Sciatic nerve (tissue), 2 donors: ENCODE measurements at places on chromosomes 11 and 22. TPM values are rescaled to one million over a fixed set of nuclear protein-coding genes. Genes with fewer than 3 reads are reported as not detected.

The C22orf42 gene
- not detected for total RNA-seq

The ANKK1 gene
- total RNA-seq: 0.98 TPM

The ANO5 gene
- 1.2 TPM for total RNA-seq

The C11orf86 gene
- not detected for total RNA-seq

The RCE1 gene
- total RNA-seq: 16.6 TPM

The HBG1 gene
- total RNA-seq: 5.3 TPM

The GAL gene
- not detected for total RNA-seq

The MOGAT2 gene
- total RNA-seq: 0.18 TPM

The BTBD18 gene
- not detected for total RNA-seq

The APOBEC3H gene
- total RNA-seq: 1.1 TPM

The MUC5AC gene
- 0.27 TPM for total RNA-seq

The TSPAN32 gene
- 7.3 TPM for total RNA-seq

The SYTL2 gene
- total RNA-seq: 24.6 TPM

The KCNJ11 gene
- 6.6 TPM for total RNA-seq

GRCh38 chr11:4181782-4182721, 87.5 kb downstream of the RRM1 start:
- DNase-seq: no peak

DNA sequence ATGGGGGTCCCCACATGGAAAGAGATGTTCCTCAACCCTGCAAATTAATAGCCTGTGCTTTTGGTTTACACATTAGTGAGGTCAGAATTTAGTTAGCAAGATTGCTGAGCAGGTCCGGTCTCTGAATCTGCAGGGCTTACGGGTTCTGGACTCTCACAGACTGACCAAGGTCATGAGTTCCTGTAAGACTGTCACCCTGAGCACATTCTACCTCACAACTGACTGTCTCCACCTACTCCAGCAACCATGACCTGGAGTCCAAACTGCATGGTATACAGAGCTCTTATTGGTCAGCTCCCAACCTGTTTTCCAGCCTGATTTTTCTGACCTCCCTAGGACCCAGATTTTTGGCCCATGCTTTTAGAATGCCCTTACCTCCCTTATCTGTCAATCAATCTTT, 28.2 kb downstream of the DKK3 start:
- DNase-seq: no peak

DNA sequence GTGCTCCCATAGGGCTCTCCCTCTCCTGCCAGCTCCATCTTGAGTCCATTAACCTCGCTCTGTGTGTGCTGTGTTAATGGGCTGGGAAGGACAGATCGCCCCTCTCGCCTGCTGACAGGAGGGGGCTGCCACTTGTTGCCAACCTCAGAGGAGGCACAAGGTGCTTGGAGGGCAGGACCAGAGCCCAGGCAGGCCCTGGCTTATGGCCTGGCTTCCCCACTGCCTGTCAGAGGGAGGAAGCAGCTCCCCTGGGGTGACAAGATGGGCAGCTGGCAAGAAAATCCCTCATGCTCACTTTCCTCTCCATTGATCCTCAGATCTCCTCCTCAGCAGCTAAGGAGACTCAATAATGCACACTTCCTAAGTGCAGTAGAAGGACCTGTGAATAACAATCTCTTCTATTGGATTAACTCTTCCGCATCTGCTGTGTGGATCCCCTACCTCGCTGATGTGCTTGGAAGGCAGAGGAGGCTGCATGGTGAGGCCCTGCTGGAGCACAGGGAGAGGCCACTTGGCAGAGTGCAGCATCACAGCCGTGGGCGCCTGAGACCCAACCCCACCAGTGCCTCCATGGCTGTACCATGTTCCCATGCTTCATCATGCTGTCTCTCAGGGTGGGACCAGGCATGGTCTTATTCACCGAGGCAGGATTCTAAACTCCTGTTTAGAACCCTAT, 70.3 kb downstream of the TRIM29 start:
- DNase-seq: no peak

DNA sequence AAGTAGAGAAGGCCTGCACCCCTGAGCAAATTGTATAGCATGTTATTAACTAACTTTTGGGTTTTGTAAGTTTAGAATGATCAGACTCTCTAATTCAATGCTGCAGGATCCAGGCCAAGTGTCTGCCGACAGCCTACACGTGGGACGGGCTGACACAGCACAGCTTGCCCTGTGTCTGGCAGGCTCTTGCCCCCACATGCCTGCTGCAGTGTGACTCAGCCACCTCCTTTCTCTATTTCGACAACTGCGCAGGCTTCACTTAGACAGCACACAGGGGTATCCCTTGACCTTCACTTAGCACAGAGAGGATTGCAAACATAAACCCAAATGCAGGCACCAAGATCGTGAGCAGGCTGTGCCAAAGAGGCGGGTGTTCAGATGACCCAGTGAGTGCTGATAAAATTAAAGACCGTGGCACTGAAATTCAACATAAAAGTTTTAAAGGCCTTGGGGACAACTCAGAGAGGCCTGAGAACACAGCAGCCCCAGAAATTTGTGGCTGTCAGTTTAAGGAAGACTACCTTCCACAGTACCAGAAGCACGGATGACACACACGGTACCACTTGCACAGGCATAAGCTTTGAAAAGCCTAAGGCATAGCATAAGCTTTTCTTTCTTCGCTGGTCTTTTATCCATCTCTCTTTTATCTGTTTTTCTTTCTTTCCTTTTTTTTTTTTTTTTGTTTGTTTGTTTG, 37.8 kb downstream of the SCN3B start:
- DNase-seq: no peak

DNA sequence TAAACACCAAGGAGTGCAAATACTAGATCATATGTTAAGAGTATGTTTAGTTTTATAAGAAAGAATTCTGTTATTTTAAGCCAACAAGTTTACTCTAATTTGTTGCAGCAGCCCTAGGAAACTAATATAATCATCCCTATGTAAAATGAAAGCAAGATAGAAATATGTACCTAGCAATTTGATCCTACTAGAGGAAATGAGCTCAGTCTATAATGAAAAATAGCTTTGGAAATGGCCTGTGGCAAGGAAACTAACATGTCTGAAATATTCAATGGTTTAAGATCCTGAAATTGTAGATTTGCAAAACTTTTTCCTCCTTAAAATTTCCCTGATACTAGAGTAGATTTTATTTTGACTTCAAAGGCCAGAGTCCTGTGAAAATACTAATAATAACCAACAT, 112.7 kb upstream of the SLC5A12 start:
- no peak for DNase-seq

- DNase-seq: no peak
These were observed 142.2 kb downstream of the HIPK3 start for GRCh38 chr11:33399421-33399820.

DNA sequence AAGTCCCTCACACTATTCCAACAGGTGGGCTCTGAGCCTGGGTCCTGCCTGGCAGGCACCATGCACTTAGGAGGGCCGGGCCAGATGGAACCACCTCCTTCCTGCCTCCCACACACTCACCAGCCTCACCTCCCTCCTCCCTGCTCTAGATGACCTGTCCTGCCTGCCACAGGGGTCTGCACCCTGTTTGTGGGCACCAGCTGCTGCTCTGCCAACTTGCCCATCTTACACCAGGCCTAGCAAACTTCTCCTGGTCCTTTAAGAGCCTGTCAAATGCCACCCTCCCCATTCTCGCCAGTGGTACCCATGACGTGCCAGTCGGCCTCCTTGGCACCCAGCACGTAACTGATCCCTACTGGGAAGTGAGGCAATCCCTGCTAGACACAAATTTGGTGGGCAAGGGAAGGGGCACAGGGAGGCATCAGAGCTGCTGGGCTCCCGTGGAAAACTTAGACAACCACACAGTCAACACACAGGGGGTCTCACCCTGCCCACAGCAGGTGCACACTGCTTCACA, 3.1 kb downstream of the MOB2 start:
- DNase-seq: no peak

DNA sequence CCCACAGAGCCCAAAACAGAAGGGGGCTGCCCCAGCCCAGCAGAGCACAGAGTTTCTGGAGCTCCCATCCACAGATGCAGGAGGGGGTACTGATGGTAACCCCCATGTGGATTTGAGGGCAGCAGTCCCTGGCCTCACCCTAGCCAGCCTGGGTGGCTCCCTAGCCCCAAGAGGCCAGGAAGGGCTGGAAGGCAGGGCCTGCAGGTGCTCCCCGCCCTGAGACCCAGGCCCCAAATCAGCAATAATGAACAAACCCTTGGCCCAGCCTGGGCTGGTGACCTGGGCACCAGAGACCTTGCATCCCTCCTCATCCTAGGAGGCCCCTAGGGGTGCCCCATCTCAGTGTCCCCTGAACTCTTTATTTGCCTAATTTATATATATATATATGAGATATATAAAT, 61.6 kb downstream of the MORC2 start:
- no peak for DNase-seq

- no peak for DNase-seq
These were observed 19.2 kb upstream of the ADSL start for GRCh38 chr22:40326905-40327735.

DNA sequence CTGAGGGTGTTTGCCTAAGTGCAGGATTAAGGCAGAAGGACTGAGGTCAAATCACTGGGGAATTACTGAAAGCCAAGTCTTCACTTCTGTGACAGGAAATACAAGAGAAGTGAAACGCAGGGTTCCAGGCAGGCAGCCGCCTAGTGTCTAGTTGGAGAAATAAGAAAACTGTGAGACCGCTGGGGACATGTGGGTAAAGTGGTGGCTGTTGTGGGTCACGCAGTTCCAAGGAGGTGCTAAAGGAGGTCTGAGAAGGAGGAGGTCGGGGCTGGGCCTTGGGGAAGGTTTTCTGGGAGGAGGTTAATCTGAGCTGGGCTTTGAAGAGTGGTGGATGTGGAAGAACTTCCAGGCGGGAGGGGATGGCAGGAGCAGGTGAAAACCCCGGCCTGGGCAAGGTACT, 11.2 kb downstream of the MCM5 start:
- DNase-seq: no peak

DNA sequence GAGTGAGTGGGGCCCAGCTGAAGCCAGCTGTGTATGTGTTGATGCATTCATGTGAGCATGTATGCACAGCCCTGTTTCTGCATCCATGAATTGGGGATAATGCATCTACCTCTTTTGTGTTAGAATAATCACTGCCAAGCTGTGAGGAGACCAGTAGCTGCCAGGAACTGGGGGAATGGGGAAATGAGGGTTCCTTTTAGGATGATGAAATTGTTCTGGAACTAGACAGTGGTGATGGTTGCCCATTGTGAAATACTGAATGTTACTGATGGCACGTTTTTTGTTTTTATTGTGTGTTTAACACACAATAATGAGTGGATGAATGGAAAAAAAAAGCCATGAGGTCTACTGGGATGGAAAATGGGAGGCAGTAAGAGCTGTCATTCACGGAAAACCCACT, 45.3 kb upstream of the WNT11 start:
- DNase-seq: no peak

DNA sequence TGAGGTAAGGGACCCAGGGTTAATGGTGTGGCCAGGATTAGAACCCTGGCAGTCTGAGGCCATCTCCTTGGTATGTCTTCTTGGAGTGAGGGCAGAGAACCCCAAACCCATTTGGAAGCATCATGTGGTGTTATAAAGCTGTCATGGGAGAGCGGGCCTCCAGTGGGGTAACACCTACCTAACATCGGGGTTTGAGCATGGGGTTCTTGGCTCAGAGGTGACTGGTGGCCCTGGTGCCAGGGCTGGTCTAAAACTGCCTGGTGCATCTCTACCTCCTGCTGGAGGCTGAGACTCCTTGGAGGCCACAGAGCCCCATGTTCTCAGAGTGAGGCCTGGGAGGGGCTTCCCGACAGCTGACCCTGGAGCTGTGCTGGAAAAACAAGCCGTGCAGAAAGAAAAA, 4.5 kb downstream of the PRDM11 start:
- no peak for DNase-seq

GRCh38 chr11:88340366-88340935, 2.9 kb upstream of the CTSC start:
- no peak for DNase-seq

- DNase-seq: no peak
These were observed 22.2 kb upstream of the UBASH3B start for GRCh38 chr11:122633219-122633829.

GRCh38 chr11:93493252-93493897, 49.8 kb downstream of the SMCO4 start:
- DNase-seq: no peak

DNA sequence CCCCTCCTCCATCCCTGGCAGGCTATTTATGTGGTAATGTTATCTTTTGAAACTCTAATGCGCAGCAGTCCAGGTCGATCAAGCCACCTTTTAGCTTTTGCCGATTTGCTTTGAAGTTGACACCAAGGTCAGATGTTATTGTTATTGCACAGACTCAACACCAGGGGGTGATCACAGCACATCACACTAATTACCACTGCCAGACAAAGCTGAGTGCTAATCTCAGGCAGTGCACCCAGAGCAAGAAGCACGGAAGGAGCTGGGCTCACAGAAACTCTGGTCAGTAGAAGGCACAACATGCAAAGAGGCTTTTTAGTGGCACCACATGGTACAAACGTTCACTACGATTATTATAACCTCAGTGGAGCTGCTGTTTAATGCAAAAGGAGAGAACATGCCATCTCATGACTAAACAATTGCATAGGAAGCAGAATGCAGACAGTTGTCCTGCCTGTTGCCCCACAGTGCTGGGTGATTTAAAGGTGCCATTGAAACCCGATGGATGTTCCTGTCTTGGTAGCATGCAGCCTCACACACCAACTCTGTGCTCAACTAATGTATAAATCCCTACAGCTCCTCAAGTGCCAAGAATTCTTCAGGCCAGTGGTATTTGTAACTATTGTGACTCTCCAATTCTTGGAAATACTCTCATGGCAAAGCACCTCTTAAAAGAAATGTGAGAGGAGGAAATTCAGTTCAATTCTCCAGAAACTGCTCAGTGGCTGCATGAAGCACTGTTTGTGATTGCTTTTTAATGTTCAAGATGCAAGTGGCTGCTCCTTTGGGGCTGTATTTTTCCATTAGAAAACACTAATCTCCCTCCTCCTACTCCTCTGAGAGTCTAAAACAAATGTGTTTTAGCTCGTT, 353.9 kb upstream of the DDI1 start:
- DNase-seq: peak; percentile 71

DNA sequence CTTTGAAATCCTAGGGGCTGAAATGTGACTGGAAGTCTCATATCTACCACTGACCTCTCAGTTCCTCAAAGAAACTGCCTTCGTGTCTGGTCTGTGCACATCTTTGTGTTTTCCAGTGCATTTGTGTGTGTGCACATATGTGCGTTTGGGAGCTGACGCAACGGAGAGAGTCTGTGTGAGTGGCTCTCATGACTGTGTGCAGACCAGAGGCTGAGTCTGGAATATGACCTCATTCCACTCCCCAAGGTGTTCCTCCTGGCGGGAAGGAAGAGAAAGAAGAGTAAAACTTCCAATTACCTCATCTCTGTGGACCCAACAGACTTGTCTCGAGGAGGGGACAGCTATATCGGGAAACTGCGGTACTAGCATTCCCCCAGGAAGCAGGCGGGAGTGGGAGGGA, 16.5 kb downstream of the TUB start:
- DNase-seq: no peak

DNA sequence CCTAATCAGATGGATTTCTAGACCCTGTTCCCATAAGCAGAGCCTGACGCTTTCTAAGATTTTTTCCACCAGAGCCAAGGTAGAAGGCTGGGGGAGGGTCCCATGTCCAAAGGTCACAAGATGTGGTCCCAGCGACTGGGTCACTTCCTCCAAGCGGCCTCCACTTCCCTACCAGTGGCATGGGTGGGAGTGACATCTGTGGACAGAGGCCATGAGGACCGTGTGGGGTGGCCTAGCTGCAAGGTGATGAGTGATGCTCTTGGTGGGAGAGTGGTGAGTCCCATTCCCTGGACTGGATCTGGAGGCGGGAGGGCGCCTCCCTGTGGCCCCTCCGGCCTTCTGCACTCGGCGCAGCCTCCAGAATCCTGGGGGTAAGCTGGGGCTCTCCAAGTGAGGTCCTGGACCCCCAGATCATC, 32.4 kb upstream of the PRR5 start:
- no peak for DNase-seq
